Right hindlimb (tissue), 1 donor: ENCODE measurements at places on chromosomes 2 and 18.

- no peak for DNase-seq
These were observed 135.9 kb downstream of the NCK2 start for GRCh38 chr2:105880637-105881036.

- DNase-seq = no peak
These were observed 12.0 kb downstream of the ARHGEF4 start for GRCh38 chr2:130848526-130849210.

DNA sequence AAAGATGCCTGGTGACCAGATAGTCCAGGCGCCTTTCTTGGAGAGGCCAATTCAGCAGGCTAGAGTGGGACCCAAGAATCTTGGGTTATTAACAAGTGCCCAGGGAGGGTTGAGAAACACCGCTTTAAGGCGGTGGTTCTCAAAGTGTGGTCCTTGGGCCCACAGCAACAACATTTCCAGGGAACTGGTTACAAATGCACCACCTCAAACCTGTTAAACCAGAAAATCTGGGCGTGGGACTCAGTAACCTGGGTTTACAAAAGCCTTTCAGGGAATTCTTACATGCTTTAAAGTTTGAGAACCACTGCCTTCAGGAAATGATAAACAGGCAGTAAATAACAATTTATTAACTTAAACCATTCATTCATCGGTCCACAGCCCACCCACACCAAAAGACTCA, 92.5 kb downstream of the SP3 start:
- DNase-seq = no peak

DNA sequence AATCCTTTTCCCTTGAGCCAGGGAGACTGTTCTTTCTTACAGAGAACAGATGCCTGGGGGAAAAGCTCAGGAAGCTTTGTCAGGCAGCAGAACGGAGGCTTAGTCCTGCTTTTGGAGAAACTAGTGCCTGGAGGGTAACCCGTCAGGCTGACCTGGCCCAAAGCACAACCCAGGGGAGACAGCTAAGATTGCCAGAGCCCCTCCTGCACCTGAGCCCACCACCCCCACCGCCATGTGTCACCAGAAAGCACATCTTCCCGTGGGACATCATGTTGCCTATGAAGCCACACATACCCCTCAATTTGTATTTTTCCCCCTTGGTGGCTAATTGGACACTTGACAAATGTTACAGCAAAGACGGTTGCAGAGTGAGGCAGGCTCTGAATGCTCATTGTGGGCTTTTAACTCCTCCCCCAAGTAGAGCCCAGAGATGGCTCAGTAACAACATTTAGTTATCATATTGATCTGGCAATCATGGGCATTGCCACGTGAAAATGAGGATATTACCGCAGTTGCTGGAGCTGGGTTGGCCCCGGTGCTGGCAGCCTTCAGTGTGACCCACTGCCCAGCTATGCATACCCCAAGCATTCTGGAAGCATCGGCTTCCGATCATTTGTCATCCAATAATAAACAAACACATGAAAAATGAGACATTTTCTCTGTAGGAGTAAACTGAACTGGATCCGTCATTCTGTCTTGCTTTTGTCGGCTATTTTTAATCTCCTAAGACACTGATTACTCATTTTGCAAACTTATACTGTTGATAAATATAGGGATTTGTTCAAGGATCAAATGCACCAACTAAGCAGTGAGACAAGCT, 229.5 kb downstream of the ATAD2B start:
- DNase-seq = peak; percentile 10

- no peak for DNase-seq
These were observed 32.7 kb upstream of the ASPRV1 start for GRCh38 chr2:69994166-69994565.

GRCh38 chr2:75315436-75315835, 116.1 kb upstream of the TACR1 start:
- no peak for DNase-seq

DNA sequence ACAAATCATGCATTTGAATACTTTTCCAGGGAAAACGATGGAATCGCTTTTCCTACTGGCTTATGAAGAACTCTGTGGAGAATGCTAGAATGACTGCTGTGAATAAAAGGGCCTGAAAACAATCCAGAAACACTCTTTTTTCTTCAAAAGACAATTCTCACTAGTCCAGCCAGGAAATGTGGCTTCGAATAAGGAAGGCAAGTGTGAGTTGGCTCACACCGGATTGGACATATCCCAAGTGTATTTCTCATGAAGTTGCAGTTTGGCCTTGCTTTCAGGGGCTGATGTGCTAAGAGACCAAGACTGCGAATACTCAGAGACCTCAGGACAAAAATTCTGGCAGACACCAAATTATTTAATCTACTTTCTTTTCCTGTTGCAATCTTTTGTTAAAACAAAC, 54.1 kb downstream of the FIGN start:
- peak; percentile 69 for DNase-seq

GRCh38 chr2:235433860-235434259, 60.0 kb upstream of the AGAP1 start:
- peak; percentile 43 for DNase-seq

DNA sequence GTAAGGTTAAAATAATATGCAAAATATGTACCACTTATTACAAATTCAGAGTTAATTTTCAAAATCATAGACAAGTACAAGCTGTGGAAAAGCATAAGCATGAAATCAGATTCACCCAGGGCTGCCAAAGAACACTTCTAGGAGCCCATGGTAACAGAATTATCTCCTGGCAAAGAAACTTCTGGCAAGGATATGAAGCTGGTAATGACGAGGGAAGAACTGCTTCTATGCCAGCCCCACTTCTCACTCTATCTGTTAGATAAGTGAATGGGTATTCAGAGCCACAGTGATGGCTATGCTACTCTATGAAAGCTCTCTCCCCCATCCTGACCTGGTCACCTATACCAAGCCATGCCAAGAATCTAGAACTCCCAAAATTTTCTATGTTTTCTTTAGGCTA, 36.9 kb upstream of the PDE1A start:
- DNase-seq = no peak

- no peak for DNase-seq
These were observed 42.5 kb downstream of the ZNF519 start for GRCh38 chr18:14089781-14090180.

DNA sequence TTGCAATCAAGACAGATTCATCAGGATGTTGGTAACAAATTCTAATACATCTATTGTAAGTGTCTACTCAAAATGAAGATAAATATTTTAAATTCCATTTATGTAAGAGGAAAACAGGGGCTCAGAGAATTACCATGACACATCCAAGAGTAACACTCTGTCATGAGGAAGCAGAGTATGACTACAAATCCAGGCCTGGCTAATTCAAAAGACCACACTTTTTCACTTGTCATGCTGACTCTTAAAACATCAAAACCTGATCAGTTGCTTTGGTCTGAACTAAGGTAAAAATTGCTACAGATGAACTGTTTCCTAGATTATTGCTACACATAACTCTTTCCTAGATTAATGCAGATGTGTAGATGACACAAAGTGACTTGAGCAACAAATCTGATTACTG, 880.6 kb downstream of the TSN start:
- no peak for DNase-seq

- DNase-seq = no peak
These were observed 8.9 kb upstream of the IL1RL1 start for GRCh38 chr2:102302458-102302857.

DNA sequence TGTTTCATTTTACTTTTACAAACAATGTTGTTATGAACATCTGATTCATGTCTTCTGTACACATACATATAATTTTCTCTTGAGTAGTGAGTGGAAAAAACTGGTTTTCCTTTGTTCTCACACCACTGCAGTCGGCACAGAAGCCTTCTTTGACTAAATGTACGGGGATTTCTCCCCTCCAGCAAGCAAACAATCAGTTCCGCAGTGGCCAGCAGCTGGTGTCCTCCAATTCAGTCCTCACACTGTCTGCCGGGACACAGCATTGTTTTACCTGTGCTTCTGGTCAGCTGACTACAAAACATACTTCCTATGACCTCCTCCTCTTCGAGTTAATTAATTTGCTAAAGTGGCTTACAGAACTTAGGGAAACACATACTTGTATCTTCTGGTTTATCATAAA, 202.8 kb downstream of the WDR7 start:
- no peak for DNase-seq

DNA sequence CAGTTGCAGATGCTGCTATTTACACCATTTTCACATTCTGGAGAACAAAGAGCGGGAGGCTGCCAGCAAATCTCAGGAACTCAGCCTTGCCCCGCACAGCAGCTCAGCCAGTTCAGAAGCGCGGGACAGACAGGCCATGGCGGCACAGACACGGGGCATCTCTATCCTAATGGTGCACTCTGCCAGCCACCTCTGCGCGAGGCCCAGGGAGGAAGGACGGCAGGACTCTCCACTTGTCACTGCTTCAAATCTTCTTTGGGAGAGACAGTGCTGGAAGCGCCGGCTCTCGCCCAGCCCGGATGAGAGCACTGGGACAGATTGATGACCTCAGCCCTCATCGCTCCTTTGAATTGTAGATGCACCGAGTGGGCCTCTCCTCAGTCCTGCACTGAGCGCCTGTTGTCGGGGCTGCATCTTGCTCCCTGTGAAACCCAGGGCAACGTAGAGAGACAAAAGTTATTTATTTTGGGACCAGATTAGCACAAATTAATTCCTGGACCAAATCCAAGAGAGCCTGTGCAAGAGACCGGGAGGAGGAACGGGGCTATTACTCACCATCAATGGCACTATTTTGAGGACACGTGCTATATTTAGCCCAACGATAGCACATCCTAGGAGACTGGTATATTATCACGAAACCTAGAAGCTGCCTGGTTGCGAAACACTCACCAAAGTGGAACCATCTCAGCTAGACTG, 211.4 kb upstream of the SMIM21 start:
- DNase-seq = peak; percentile 89

DNA sequence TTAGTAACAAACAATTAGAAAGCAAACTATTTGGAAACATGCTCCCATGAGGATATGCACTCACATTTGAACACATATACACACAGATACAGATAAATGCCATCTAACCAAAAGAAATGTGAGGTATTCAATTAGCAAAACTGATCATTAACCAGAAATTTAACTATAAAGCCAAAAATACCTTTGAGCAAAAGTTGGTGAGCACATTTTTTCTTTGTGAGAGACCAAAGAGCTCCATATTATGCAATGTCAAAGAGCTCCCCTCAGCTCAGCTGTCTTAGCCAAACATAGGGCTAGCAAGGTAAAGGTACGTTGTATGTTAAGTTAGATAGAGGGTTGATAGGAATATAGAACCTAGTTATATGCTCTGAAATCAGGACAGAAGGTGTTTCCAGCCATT, 43.8 kb downstream of the CYBRD1 start:
- DNase-seq = no peak

DNA sequence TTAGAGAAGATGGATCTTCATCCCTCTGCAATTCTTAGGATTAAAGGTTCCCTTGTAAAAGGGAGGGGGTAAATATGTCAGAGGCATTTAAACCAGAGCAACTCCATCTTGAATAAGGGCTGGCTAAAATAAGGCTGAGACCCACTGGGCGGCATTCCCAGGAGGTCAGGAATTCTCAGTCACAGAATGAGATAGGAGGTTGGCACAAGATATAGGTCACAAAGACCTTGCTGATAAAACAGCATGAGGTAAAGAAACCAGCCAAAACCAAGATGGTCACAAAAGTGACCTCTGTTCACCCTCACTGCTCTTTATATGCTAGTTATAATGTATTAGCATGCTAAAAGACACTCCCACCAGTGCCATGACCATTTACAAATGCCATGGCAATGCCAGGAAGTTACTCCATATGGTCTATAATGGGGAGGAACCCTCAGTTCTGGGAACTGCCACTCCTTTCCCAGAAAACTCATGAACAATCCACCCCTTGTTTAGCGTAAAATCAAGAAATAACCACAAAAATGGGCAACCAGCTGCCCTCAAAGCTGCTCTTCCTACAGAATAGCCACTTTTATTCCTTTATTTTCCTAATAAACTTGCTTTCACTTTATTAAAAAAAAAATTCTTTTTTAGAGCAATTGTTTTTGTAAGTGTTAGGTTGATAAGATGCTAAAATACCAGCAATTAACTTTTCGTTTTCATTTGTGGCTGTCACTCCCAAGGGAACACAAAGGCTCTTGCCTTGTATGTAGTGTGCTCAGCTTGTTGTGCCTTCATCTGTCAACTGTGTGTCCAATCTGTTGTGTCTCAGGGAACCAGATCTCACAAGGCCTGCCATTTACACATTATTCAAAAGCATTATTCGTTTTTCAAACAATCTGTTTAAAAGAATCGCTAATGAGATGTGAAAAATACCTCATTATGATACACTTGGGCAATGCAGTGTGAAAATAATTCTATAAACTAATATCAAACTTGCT, 205.2 kb upstream of the RGPD4 start:
- DNase-seq = no peak

GRCh38 chr2:128799284-128799552, 480.6 kb upstream of the HS6ST1 start:
- no peak for DNase-seq

GRCh38 chr2:125471963-125472362, 1184.0 kb upstream of the GYPC start:
- no peak for DNase-seq

DNA sequence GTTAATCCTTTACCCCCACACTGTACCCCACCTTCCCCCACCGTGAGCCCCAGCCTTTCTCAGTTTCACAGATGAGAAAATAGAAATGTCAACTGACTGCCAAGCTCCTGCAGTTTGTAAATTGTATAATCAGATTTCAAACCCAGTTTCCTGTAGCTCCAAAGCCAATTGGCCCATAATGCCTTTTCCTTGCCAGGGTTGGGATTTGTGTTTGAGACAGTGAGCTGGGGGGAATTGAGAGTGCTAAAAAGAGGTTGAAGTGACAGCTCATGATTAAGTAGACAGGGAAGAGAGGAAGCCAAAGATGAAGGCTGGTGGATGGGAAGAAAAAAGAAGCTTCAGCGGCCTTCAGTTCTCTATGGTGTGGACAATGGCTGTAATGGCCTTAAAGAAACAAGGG, 10.7 kb downstream of the OSBPL6 start:
- DNase-seq = no peak

DNA sequence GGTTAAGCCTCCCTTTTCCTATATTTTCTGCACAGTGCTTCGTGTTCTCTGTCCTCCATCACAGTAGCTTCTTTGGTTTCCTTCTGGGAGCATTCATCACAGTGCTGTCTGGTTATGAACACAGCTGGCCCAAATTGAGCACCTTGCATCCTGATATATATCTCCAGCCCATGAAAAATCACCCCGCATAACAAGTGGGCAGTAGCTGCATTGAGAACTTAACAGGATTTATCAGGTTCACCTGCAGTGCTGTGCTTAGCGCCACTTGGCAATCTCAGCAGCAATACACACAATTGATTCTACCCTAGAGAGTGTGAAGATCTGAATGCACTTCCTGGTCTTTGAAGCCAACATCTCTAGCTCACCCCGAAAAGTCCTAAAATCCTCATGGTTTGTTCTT, 408.0 kb downstream of the RNF144A start:
- DNase-seq = no peak
